Right lung (tissue), 10 donors: ENCODE measurements at places on chromosomes 6 and 20. TPM values are rescaled to one million over a fixed set of nuclear protein-coding genes. Genes with fewer than 3 reads are reported as not detected.

- DNase-seq, result no peak
Observed at GRCh38 chr20:12211361-12211760, 293.7 kb downstream of the BTBD3 start.

- DNase-seq, result no peak
Observed at GRCh38 chr6:139369068-139369467, 5.4 kb downstream of the CITED2 start.

- no peak for DNase-seq
Observed at GRCh38 chr20:48238781-48239180, 453.5 kb upstream of the SULF2 start.

GRCh38 chr6:15183979-15184378, 61.9 kb upstream of the JARID2 start:
- DNase-seq, result no peak

Gene PFDN6
- 47.1 TPM for polyA plus RNA-seq

Gene SOBP
- polyA plus RNA-seq, result 8.6 TPM

Gene F13A1
- 36.9 TPM for polyA plus RNA-seq

Gene HSPA12B
- polyA plus RNA-seq, result 24.0 TPM
